ENCODE measurements at places on chromosomes 2 and 18.

DNA sequence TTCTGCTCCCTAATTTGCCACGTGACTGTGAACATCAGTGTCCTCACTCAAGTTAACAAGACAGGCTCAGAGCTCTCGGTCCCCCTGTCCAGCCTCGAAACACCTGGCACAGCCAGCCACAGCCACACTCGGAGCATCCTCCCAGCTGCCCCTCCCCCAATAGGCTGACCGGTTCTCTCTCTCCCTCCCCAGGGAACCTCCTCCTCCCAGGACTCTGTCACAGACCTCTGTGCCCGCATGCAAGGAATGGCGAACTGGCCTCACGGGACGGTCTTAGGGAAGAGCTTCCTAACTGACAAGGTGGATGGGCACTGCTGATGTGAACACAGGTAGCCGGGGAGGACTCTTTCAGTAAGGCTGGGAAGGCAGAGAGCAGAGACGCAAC lies 18.8 kb downstream of the CYP26B1 start:
- DNase-seq, result no peak

DNA sequence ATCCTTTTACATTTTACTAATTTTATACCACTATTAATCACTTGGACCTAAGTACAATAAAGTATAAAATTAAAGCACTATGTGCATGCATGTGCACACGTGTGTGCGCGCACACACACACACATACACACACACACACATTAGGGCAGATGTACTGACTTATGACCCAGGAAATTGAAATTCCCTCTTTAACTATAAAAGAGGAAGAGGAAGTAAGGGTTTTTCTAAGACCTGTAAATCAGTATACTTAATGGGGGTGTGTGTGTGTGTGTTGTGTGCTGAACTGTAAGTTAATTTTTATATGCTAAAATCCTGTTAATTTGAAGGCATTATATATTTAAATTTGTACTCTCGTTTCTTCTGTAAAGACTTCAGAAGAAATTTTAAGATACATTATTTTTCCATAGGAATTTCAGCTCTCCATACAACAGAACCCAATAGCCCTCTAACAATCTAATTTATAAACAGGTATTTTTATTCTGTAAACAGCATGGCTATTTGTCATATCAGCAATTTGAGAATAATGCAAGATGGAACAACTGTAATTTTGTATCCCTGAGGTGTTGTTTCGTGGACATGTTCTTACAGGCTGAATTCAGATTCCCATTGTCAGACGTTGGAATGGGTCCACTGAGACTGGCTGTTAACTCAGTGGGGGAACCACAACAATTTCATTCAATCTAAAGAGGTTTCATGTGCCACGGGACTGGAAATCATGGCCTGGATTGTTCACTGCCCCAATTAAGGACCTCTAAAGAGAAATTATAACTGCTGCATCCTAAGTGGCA lies 90.9 kb downstream of the PLA2R1 start:
- DNase-seq, result no peak

- no peak for DNase-seq
Measured at GRCh38 chr2:17263570-17263968, 254.7 kb downstream of the RAD51AP2 start.

DNA sequence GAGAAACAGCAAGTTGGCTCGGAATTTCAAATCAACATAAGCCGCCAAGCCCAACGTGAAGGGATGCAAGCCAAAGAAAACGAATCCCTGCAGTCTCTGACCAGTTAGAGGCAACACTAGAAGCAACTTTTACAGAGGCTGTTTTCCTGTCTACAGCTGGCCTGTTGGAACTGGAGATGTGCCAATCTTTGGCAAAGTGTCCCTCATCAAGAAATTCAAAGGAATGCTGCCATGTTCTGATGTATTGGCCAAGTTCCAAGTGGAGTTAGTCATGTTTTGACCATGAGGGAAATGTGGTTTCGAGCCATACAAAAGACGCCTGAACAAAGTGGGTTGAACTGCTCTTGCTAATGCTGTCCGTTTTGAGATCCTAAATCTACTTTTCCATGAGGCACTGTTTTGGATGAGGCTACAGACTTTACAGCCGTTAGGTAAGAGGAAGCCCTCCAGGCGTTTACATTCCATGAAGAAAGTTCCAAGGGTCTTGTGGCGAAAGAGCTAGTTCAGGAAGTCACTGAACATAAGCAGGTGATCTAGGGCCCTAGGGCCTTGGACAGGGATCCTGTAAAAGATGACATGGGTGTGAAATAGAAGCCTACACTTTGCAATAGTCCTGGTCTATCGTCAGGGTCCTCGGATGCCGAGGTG lies 140.7 kb upstream of the PXDN start:
- DNase-seq, result no peak

GRCh38 chr2:160502478-160502877 lies 8.9 kb upstream of the RBMS1 start:
- DNase-seq, result no peak

DNA sequence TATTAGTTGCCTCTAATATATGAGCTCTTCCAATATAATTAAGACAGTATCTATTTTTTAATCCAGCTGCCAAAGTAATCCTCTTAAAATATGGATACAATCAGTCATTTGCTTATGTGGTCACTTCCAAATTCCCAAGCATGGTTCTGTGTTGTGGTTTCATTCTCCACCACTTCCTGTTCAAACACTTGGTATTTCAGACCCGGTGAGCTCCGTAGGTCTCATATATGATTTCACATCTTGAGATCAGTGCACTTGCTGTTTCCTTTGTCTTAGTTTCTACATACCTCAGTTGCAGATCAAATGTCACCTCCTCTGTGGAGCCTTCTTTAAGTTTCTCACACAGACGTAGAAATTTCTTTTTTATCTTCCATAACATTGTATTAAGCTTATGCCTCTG lies 254.2 kb downstream of the KCNS3 start:
- DNase-seq, result no peak

GRCh38 chr2:241412144-241412543 lies 56.1 kb downstream of the FARP2 start:
- no peak for DNase-seq

GRCh38 chr2:100283724-100284501 lies 38.4 kb downstream of the LONRF2 start:
- no peak for DNase-seq

- DNase-seq, result no peak
Measured at GRCh38 chr2:60980071-60980815, 37.3 kb upstream of the PEX13 start.

- DNase-seq, result no peak
Measured at GRCh38 chr2:118508282-118508681, 339.2 kb downstream of the EN1 start.

DNA sequence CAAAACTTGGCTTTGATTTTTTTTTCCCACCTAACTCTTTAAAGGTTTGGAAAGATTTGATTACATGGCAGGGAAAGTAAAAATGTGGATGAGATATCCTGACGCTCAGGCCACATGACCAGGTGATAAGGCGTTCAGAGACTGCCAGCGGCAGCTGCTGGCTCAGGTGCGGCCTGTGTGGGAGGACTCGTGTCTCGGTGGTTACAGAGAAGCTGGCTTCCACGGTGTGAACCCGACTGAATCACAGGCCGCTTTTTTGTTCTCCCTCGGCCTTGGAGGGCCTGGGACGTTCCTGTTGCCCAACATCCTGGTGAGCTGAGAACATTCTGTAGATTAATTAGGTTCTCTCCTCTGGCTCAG lies 124.2 kb upstream of the ZNF516 start:
- DNase-seq, result no peak

DNA sequence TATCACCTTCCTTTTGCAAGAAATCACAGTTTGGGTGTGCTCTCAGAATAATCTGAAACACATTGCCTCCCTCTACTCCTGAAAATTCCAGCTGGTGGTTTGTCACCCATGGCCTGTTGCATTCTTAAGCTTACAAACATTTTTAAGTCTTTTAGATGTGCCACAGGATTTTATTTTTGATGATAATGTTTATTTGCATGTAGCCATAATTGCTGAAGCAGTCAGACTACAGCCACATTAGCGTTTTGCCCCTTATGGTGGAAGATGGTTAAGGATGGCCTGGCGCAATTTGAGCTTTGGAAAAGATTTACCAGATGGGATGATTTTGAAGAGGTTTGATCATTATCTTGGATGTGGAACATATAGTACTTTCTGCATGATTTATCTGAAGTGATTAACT lies 439.5 kb downstream of the MEIS1 start:
- no peak for DNase-seq

- DNase-seq, result no peak
Measured at GRCh38 chr2:84214455-84214854, 244.6 kb downstream of the SUCLG1 start.

GRCh38 chr2:128562471-128563347 lies 244.0 kb upstream of the HS6ST1 start:
- DNase-seq, result no peak

- DNase-seq, result no peak
Measured at GRCh38 chr2:656676-657075, 20.5 kb downstream of the TMEM18 start.

DNA sequence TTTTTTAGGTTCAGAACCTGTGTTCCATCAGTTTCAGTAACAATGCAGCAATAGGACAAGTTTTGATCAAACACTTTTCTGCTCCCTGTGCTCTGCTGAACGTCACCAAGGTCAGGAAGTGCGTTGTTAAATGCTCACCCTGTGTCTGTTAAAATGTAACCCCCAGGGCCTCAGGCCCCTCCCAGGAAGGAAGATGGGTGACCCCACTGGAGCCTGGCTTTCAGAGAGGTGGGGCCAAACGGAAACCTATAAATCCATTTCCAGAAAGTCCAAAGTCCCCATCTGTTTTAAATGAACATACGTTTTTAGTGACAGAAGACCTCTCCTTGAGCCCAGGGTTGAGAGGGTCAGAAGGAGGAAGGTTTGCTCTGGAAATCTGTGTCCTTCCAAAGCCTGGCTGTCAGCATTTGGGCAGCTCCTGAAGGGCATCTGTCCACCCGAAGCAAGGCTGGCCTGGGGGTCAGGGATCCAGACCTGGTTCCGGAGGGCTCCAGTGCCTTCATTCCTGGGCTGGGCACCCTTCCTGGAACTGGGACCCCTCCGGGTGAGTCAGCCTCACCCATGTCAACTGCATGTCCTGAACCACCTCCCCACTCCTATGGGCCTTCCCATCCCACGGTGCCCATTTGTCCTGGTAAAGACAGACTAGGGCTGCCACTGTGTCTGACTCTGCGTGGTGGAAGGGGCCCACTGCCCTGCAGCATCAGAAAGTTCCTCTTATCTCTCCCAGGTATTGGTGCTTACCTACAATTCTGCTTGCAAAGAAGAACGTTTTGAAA lies 117.4 kb upstream of the COPS8 start:
- DNase-seq, result peak; percentile 39

- no peak for DNase-seq
Measured at GRCh38 chr2:212136216-212136795, 402.3 kb downstream of the ERBB4 start.

DNA sequence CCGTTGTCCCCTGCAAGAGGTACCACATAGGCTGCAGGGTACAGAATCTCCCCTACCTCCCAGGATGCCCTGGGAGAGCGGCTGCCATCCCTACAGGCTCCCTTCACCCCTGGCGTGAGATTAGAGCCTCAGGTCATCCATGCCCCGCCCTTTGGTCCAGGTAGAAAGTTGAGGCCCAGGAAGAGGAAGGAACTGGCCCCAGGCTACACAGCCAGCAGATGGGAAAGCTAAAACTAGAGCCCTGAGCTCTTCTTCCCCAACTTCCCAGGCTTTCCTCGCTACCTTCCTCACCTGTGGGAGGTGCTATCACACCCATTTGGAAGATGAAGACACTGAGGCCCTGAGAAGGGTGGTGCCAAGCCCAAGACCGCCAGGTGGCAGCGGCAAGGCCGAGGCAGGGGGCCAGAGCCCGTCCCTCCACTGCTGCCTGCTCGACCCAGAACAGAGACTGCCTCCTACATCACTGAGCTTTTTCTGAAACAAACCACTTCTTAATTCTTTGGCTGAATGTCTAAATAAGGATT lies 25.8 kb downstream of the CIB4 start:
- no peak for DNase-seq

- DNase-seq, result no peak
Measured at GRCh38 chr2:149739883-149740265, 152.3 kb upstream of the MMADHC start.
